Stimulated activated naive CD8-positive, alpha-beta T cell treated with anti-CD3 and anti-CD28 coated beads, Interleukin-15, Interleukin-2, amounts not matched to agents 100 U/mL and 50 U/mL, for 24 hours (primary cell): ENCODE measurements at places on chromosomes 2 and 18.

- DNase-seq: no peak
Measured at GRCh38 chr2:215328066-215328465, 16.2 kb downstream of the ATIC start.

DNA sequence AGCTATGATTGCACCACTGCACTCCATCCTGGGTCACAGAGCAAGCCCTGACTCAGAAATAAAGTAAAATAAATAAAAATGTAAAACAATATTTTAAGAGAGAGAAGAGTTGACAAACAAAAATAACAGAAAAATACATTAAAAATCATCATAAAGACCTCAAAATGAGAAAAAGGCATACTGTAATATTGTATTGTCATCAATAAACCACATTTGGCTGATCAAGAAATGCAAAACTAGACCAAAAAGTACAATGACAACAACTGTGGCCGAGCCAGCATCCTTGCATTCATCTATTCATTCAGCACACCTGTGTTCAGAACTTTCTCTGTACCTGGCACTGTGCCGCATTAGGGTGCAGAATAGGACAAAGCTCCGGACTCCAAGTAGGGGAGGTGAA lies 121.8 kb downstream of the ALK start:
- DNase-seq: no peak

DNA sequence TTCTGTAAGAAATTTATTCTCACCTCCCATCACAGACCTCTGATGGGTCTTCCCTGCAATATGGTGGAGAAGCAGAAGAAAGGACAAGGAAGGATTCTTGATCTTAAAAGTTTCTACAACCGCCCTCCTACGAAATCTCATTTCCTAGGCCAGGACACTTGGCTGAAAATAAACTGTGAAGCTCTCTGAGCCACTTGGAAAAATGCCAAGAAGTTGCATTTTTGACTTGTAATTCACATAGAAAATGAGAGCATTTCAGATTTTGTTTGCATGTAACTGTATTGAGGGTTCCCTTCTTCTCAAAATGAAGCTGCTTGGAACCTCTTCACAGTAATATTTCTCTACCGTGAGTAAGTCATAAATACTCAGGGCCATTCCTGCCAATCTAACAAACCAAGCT lies 458.3 kb upstream of the SLC14A2 start:
- DNase-seq: no peak

- no peak for DNase-seq
Measured at GRCh38 chr2:109372614-109373013, 241.2 kb downstream of the SEPTIN10 start.

DNA sequence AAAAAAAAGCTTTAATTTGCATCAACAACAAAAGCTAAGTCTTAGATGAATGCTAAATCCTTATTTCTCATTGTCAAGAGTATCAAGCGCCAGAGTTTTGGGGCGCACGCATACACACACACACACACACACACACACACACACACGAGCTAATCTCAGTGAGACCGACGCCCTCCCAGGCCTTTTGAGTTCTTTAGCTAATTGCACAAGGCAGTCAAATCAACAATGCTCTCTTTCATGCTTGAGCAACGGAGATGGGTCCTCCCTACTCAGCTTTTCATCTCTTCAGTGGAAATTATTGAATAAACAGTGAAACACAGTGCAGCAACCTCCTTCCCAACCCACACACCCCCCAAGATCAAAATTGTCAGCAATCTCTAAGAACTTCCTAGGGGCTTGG lies 19.2 kb downstream of the GKN1 start:
- no peak for DNase-seq

- no peak for DNase-seq
Measured at GRCh38 chr2:7118606-7119131, 201.5 kb downstream of the RNF144A start.

- no peak for DNase-seq
Measured at GRCh38 chr2:227038550-227039189, 125.3 kb downstream of the COL4A4 start.

- no peak for DNase-seq
Measured at GRCh38 chr2:104656571-104657163, 197.2 kb upstream of the POU3F3 start.

DNA sequence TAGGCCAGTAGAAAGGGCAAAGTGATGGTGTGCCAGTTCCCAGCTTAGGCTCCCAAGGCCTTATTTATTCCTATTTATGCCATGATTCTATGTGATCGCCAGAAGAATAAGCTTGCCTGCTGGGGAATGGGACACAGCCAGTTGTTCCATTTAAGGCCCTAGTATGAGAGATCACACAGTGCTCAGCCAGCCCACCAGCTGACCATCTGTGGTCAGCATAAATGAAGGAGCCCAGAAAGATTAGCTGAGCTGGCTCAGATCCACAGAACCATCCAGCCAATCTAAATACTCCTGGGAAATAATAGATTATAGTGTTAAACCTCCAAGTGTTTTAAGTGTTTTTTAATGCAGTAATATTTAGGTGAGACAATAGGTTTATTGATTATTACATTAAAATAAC lies 12.6 kb upstream of the L3MBTL4 start:
- DNase-seq: no peak

DNA sequence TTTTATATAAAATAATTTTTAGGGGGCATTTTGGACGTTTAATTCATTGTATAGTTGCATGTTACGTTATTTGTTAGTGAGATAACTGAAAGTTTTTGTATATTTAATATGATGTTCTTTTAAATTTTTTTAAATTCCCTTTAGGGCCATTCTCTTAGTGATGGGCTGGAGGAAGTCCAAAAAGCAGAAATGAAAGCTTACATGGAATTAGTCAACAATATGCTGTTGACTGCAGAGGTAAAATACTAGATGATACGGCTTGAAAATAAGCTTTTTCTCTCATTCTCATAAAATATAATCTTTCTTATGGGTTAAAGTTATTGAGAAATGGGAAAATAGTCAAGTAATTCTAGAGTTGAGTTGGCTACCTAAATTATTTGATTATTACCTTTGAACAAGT lies 58.9 kb downstream of the MTX2 start:
- DNase-seq: no peak

DNA sequence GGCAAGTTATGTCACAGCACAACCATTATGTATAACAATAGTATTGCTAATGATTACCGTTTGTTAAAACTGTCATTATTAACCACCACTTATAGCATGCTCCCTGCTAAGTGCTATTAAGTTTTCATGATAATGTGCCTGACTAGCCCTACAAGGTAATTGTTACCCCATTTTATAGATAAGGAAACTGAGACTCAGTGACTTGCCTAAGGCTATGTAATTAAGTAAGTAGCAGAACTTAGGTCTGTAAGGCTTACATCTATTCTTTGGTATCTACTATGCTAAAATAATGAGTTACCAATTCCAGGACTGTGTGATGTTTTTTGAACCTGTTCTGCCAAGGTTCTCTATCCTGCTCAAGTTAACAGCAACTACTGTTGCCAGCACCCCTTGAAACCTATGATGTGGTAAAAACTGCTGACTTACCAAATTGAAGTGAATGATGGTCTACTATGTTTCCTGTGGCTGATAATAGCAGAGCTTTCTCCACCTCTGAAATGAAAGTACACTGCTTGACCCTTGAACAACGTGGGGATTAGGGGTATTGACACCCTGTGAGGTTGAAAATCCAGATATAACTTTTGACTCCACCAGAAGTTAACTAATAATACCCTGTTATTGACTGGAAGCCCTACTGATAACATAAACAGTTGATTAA lies 18.2 kb downstream of the ACVR2A start:
- DNase-seq: no peak

- no peak for DNase-seq
Measured at GRCh38 chr2:136058262-136058661, 59.7 kb downstream of the CXCR4 start.

GRCh38 chr2:38233231-38233983 lies 143.7 kb downstream of the ATL2 start:
- no peak for DNase-seq

DNA sequence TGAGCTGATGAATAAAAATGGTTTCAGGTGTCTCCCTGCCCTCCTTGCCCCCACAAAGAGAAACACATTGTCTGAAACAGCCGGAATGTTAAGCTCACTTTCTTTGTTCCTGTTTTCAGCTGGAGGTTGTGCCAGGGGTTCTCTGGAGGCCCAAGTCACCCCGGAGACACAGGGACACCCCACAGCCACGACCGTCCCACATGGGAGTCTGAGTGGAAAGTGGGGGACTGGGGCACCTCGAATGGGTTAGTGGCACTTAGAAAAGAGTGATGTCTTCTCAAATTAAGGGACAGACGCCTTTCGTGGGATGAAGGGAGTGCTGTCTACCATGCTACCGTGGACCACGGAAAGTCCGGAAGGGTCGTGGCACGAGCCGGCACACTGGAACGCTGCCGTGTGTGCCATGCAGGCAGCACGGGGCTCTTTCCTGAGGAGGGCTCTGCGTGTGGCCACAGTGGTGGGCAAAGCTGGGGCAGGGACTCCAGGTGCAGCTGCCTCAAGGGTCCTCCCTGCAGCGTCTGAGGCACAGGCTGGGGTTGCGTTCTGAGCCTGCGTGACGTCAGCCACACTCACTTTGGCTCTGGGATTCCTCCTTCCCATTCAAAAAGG lies 39.4 kb upstream of the CTDP1 start:
- DNase-seq: no peak
